T follicular helper cell (primary cell): ENCODE measurements at places on chromosomes 5 and 9.

GRCh38 chr9:38683336-38683735 is 36.6 kb downstream of the FAM240B start:
- no peak for DNase-seq

GRCh38 chr5:149544028-149544420 is 7.2 kb downstream of the CSNK1A1 start:
- no peak for DNase-seq

- DNase-seq: no peak
Measured at GRCh38 chr5:77356740-77357139, 135.4 kb downstream of the WDR41 start.

- no peak for DNase-seq
Measured at GRCh38 chr9:18605766-18606180, 131.8 kb downstream of the ADAMTSL1 start.

GRCh38 chr5:62431735-62432620 is 19.4 kb downstream of the IPO11 start:
- no peak for DNase-seq
